ENCODE measurements at places on chromosomes 3 and 15. TPM values are rescaled to one million over a fixed set of nuclear protein-coding genes. Genes with fewer than 3 reads are reported as not detected.

MAP4 gene
- total RNA-seq, result 67.1 TPM

SEMA3G gene
- 6.4 TPM for total RNA-seq

GMPS gene
- 41.3 TPM for total RNA-seq

GPR149 gene
- total RNA-seq, result not detected

ZIC4 gene
- 0.99 TPM for total RNA-seq

TM2D3 gene
- 41.8 TPM for total RNA-seq

CHRNA5 gene
- total RNA-seq, result 6.2 TPM

TP63 gene
- total RNA-seq, result 0.11 TPM

GTF2A2 gene
- 68.0 TPM for total RNA-seq

POU1F1 gene
- total RNA-seq, result not detected

GOLGA8K gene
- total RNA-seq, result 0.46 TPM

CYP1A1 gene
- 1.2 TPM for total RNA-seq

TTLL13 gene
- 0.04 TPM for total RNA-seq

UROC1 gene
- not detected for total RNA-seq

FBN1 gene
- 70.3 TPM for total RNA-seq

PEX11A gene
- total RNA-seq, result 4.7 TPM

AP2M1 gene
- total RNA-seq, result 506 TPM

SLC7A14 gene
- total RNA-seq, result 3.0 TPM

PPM1L gene
- 1.8 TPM for total RNA-seq

MST1 gene
- 2.8 TPM for total RNA-seq

VIPR1 gene
- total RNA-seq, result 4.5 TPM

IL17RC gene
- total RNA-seq, result 18.7 TPM

PEX5L gene
- not detected for total RNA-seq

EIF2B5 gene
- 41.0 TPM for total RNA-seq

FBXW12 gene
- not detected for total RNA-seq

ATP10A gene
- not detected for total RNA-seq
